Progenitor cell of endocrine pancreas (in vitro differentiated cells): ENCODE measurements at places on chromosomes 5 and 9.

GRCh38 chr5:1431021-1431811, 14.0 kb downstream of the SLC6A3 start:
- no peak for DNase-seq

- DNase-seq: no peak
These were observed 199.4 kb downstream of the GAPVD1 start for GRCh38 chr9:125460883-125461635.

- no peak for DNase-seq
These were observed 69.9 kb downstream of the PSAT1 start for GRCh38 chr9:78366827-78367226.

DNA sequence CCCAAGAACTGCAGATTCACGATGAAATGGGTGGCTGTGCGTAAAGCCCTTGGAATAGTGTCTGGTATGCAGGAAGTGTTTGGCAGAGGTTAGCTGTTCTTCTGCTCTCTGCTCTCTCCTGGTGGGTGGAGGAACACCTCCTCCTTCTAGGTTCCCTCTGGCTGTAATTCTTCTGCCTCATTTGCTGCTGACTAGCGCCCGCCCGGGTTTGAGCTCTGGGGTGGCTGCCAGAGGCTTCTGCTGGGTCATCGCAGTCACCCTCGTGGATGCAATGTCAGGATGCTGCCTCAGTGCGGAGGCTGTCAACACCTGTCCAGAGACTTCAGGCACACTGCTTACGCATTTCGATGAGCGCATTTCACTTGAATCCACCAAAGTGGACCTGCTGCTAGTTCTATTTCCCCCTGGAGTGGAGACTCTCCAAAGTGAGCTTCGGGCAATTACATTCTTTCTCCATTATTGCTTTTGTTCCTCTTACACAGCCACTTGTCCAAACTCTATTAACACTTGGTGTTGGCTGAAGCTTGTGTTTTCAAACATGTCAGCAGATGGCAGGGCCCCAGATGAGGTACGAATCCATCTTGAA, 11.7 kb downstream of the DOCK2 start:
- DNase-seq: no peak

DNA sequence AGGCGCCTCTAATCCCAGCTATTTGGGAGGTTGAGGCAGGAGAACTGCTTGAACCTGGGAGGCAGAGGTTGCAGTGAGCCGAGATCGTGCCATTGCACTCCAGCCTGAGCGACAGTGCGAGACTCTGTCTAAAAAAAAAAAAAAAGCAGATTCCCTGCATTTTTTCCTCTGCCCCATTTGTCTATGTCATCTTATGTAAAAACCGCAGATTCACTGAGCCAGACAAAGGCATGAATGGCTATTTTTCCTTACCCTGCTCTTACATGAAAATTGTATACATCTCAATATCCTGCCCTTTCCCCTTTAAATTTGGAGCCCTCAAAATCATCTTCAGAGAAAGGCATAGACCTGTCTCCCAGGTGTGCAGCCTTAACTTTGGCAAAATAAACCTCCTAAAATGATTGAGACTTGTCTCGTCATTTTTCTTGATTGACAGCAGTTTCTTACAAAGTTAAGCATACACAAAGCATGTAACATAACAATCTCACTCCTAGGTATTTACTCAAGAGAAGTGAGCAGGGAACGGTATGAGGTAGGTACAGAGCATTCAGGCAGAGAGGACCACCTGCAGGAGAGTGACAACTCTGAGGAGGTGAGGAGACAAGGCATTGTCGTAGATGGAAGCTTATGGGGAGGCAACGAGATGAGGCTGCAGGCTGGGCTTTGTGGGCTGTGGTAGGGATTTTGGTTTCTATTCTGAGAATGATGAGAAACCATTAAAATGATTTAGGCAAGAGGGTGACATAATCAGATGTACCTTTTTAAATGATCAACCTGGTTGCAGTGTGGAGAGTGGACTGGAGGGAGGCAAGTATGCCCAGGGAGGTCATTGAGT, 65.7 kb upstream of the IL6ST start:
- DNase-seq: no peak

DNA sequence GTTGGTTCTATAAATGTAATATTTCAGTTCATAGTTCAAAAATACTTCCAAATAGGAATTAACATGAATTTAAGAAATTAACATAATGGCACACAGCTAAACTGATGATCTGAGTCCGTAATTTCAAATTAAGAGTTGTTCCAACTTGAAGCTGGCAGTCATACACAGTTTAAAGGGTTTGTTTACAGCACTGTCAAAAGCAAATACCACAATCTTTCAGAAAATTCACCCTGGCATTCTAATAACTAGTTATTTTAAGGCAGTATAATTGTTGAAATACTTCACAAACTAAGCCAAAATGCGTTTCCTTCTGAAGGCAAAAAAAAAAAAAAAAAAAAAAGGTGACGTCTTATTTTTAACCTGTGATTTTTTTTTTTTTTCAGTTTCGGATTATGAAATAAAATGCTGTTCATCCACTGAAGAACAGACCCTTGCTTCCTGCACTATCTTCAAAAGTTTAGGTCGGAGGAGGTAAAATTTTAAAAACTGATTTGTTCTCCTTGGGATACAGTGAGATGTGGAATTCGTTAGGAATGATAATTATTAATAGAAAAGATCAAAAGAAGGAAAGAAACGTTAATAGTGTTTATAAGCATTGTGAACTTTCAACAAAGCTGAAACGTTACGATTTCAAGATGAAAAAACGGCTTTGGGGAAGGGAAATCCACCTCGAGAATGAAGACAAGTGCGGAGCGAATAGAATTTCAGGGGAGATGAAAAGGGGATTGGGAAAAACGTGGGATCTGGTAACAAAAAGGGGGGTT, 850 bp downstream of the IL6ST start:
- DNase-seq: no peak

DNA sequence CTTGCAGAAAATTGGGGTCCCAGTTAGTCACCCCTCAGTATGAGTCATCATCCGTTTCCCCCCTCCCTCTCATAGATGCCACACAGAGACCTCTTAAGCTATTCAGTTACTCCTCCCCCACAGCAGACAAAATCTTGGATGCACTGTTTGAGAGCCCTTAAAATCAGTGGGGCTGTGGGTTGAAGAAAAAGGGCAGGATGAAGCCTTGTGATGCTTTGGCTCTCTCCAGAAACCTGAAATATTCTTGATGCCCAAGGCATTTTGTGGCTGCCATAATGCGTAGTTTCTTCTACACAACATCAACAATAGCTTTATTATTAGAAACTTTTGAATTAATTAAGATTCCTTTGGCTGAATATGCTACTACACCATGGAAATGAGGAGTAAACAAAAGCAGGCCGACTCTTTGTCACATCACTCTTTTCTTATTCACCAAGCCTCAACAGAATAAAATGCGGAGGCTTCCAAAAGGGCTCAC, 133.8 kb downstream of the MRPS30 start:
- no peak for DNase-seq

DNA sequence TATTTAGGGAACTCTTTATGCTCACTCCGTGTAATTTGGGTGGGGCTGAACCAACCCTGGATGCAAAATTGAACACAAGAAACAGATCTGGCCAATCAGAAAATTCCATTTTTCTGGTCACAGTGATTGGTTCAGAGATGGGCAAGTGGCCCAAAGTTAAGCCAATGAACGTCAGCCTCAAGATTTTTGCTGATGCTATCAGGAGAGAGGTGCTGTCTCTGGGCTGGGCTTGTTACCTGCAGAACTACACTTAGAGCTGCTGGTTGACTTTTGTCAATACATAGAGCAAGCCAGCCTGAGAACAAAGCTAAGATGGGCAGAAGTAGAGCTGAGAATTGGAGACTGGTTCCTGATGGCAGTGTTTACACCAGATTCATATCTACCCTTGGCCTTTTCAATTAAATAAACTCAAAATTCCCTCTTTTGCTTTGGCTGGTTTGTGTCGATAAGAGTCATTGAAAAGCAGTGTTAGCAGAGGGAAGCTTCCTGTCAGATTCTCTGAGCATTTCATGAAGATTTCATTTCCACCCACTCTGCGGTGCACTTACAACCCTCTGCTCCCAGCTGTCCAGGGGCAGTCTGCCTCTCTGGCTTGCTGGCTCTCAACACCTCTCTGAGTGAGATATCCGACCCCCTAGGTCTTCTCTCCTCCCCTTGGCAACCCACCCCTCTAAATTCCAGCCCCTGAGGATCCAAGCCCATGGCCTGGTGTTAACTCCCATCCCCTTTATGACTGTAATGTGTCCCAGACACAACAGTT, 64.5 kb upstream of the PPARGC1B start:
- DNase-seq: no peak

DNA sequence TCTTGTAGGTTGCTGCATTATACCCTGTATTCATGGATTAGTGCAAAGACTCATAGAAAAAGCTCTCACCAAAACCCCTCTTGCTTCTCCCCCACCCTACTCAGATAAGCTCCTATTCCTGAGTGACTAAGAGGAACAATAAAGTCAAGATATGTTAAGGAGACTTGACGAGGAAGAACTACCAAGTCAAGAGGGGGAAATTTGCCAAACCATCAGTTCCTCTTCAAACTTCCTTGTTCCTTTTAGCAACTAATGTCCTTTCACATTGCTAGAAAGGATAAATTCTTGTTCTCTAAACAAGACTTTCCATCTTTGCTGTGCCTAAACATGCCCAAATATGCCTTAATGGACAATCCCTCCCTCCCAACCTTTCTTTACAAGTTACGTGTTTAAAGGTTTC, 27.0 kb downstream of the CNOT8 start:
- DNase-seq: no peak

- no peak for DNase-seq
These were observed 43.8 kb downstream of the PRRC1 start for GRCh38 chr5:127561254-127561653.

DNA sequence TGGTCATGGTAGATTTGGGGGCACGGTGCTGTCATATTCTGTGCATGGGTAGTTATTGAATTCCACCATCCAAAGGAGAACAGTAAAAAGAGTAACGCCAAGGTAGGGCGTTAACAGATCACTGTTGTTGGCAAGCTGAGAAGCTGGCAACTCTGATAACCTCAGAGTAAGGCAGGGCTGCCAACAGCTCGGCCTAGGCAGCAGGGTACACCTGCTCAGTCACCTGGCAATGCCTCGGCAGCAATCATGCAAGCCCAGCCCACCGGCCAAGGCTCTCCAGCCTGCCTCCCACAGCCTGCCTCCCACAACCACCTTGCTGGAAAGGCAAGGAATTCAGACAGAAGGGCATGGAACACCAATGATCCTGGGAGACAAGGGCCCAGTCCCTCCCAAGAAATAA, 63.9 kb downstream of the KLHL3 start:
- no peak for DNase-seq

DNA sequence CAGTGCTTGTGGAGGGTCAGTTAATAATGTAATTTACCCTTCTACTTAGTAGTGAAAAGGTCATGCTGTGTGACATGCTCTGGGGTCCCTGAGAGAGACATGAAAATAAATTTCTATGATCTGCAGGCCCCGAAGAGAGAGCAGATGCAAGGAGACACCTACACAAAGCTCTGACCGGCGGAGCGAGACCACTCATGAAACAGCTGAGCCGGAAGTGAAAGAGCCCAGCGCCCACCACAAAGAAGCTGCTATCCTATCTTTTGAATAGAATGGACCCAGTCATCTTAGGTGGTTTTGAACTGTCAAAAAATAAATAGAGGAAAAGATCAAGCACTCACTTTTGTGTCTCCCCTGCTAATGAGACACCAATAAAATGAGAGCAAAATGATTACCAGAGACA, 190.0 kb downstream of the MED10 start:
- no peak for DNase-seq

GRCh38 chr9:19999491-20000057, 210.7 kb upstream of the SLC24A2 start:
- no peak for DNase-seq

DNA sequence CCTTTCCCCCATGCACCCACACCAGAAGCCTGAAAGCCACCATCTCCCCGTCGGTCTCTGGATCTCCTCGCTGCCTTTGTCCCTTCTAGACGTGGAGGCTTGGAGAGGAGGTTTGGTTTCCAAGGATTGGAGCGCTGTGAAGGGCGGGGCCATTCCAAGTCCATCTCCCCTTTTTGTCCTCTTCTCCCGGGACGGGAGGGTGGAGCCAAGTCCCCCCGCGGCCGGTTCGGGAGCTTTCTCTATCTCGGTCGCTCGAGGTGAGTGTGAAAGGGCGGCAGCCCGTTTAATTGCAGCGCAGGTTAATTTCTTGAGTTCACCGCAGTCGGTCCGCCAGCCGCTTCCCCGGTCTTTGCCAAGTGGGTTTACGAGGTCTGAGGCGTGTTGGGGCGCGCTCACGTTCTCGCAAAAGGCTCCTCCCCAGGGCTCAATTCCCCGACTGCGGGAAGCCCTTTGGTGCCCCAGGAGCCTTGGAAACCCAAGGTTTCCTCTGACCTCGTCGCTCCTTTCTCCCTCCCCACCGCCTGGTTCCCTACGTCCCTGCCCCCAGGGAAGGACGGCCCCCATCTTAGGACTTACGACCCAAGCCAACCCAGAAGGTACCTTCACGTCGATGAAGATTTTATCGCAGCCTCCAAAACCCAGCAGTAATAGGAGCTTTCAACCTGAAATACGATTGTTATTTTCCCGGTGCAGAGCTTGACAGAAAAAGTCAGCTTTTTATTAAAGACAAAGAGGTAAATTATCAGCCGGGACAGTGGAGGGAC, 2.8 kb upstream of the ZNF462 start:
- peak; percentile 39 for DNase-seq

DNA sequence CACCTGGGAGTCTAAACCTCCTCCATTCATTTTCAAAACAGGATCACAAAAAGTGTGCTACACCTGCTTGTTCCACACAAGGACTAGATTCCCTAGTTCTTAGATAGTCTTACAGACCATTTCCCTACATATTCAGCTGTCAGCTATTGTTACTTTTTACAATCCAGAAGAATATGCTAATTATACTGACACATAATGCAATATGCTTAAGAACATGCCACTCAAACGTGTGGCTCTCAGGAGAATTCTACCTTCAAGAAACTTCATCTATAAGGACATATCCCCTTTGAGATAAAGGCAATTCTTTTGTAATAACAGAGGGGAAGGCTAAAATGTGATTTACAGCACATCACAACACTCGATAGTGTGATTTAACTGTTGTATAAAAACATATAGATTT, 456.1 kb upstream of the ARRDC3 start:
- no peak for DNase-seq

- DNase-seq: no peak
These were observed 358.2 kb upstream of the TLE4 start for GRCh38 chr9:79213417-79214125.

DNA sequence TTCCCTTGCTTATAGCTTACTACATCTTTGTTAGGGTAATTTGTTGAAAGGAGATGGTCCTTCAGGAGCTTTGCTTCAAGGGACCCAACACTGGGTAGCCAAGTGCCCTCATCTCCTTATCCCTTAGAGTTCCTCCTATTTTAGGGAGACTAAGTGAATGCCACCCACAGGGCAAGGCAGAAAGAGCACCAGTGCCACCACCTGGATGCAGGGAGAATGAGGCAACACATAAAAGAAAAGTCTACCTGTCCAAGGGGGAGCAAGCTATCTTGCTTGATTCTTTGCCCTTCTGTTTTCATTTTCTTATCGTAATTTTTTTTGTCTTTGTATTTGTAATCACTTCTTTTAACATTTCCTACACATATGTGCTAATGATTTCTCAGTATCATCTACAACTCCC, 205.5 kb downstream of the NPR3 start:
- DNase-seq: no peak

GRCh38 chr5:15640116-15640515, 140.1 kb downstream of the FBXL7 start:
- DNase-seq: no peak

- no peak for DNase-seq
These were observed 128.3 kb upstream of the ANKRD55 start for GRCh38 chr5:56361398-56361797.
